ENCODE measurements at places on chromosomes 3 and 15.

DNA sequence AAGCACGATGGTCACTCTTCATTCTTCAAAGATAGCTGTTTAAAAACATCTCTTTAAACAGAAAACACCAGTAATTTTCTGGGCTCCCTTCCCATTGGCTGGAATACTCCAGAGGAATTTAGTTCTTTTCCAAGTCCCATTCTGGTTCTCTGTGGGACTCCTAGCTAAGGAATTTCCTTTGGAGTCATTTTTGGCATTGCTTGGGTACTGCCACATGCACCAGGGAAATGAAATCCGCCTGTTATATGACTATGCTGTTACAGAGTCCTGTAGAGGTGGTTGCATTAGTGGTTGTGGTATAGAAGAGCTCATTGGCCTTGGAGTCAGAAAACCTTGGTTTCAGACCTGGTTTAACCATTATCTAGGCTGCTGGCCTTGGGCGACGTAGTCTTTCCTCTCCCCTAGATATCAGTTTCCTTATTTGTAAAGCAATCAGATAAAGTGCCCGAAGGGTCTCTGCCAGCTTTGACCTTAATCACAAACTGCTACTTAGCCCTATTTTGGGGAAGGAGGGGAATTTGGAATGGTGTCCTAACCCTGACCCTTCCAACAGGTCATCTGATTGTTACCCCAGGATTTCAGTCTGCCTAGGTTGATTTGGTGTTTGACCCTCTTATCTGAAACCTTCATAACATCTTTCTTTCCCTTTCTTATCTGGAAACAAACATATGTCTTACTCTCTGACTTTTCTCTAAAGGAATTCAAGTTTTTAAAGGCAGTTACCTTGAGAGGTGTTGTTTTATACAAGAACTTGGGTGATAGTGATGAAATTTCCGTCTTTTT is 13.4 kb downstream of the RTP1 start:
- no peak for DNase-seq

DNA sequence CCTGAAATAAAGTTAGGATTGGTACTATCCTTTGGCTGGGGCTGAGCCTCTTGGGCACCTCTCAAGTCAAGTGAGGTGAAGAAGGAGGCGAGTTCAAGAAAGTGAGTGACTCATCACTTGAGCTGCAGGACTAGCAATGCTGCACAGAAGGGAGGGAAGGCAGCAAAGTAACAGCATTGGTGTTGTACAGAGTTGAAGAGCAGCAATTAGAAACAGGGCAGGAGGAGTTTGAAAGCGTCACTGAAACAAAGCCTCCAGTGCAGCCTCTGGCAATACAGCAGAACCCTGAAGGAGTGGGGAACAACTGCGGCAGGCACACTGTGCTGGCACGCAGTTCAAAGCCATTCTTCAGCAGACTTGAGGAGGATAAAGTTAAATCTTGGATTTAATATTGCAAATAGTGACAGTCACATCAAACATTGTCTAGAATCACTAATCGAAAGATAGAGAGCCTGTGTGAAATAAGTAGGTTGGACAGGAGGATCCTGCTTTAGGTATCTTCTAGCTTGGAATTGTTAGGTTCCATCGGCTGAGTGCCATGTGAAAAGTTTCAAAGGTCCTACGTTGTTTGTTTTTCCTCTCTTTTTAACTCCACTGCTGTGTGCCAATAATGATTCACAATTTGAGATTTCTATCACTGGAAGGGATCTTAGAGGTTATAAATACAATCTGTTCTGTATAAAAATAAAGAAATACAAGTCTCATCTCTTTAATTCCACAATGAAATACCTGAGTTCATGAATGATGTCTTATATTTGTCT is 479.8 kb downstream of the NAALADL2 start:
- DNase-seq: no peak

GRCh38 chr3:170497207-170498095 is 78.8 kb downstream of the CLDN11 start:
- no peak for DNase-seq

GRCh38 chr3:151751161-151751560 is 17.4 kb downstream of the AADACL2 start:
- DNase-seq: no peak

DNA sequence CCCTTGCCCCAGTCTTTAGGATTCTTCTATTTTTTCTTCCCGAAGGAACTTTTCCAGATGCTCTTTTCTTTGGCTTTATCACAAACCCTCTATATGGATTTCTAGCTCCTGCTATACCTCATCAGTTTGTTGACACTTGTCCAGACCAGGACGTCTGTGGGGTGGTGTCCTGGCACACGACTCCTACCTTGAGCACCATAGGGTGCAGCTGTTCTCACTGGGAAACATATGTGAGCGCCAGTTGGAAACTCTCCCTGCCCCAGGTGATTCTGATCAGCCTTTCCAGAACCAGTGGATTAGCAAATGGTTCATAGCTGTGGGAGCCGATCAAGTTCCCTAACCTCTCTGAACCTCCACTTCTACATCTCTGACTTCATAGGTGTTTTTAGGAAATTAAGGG is 40.6 kb upstream of the USP3 start:
- DNase-seq: no peak

- no peak for DNase-seq
Measured at GRCh38 chr15:77295446-77295845, 124.5 kb downstream of the PEAK1 start.

All from stimulated activated CD8-positive, alpha-beta memory T cell treated with anti-CD3 and anti-CD28 coated beads, Interleukin-7, amount 100 ng/mL, for 24 hours (primary cell).